Ovary (tissue), 10 donors: ENCODE measurements at places on chromosomes 1 and 21.

GRCh38 chr1:240004086-240004749, 87.5 kb upstream of the FMN2 start:
- no peak for DNase-seq

- DNase-seq = no peak
Observed at GRCh38 chr1:152003846-152004442, 10.3 kb upstream of the S100A10 start.

DNA sequence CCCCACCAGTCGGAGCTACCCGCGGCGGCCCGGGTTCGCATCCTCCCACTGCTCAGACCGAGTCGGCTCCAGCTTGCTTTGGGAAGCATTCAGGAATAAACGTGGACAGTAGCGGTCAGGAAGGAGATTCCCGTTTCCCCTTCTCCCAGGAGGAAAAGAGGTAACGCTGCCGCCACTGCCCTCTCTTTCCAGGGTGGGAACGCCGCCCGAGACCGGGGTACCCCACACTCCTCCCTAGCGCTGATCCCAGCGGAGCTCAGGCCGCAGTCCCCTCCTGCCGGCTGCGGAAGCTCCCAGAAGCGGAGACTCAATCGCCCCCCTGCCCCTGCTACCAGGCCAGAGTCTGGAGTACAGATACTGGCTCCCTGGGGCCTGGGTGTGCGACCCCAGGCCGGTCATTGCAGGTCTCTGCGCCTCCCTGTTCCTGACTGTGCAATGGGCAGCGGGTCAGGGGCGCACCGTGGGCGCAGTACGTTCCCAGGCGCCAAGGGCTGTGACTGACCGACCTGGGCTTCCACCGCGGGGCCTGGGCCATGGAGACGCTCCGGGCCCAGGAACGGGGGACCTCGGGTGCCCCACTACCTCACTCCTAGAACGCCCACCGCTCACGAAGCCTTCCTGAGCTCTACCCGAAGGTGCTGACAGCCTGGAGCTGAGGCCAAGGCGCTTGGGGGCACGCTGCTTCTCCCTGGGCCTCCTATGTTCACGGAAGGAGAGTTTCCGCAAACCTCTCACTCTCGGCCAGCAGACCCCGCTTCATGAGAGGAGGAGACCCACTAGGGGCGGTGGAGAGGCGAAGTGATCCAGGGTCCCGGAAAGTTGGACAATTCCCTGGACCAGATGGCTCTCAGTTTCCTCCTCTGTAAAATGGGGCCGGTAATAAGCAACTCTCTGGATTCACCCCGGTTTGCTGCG, 7.8 kb downstream of the DMRTA2 start:
- no peak for DNase-seq

DNA sequence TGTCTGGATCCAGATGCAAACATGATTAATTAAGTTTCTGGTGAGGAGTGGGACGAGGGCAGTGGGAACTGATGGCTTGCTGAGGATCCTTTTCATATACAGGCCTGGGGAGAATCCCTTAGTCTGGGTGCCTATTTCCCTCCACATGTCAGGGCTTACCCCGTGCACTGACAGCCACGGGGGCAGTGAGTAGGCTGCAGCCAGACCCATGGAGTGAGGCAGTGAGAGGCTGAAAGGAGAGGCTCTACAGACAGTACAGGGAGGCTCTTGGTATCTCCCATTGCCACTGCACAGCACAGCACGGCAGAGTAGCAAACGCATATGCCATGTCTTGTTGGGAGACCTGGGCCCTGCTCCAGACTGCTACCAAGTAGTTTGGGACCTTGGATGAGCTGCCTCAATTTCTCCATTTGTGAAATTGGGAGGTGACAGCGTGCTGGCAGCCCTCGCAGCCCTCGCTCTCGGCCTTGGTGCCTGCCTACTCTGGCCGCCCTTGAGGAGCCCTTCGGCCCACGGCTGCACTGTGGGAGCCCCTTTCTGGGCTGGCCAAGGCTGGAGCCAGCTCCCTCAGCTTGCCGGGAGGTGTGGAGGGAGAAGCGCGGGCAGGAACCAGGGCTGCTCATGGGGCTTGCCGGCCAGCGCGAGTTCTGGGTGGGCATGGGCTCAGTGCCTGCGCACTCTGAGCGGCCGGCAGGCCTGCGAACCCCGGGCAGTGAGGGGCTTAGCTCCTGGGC, 35.3 kb upstream of the HAO2 start:
- no peak for DNase-seq

GRCh38 chr21:42190486-42190863, 28.5 kb upstream of the ABCG1 start:
- no peak for DNase-seq

GRCh38 chr1:160844447-160845232, 18.0 kb downstream of the CD244 start:
- DNase-seq = no peak

GRCh38 chr21:35976481-35976880, 83.8 kb downstream of the SETD4 start:
- DNase-seq = no peak

- no peak for DNase-seq
Observed at GRCh38 chr1:18160290-18160942, 52.8 kb downstream of the IGSF21 start.

- no peak for DNase-seq
Observed at GRCh38 chr1:51313961-51314777, 16.2 kb downstream of the TTC39A start.

- no peak for DNase-seq
Observed at GRCh38 chr1:207581496-207582153, 63.3 kb upstream of the CR1L start.

DNA sequence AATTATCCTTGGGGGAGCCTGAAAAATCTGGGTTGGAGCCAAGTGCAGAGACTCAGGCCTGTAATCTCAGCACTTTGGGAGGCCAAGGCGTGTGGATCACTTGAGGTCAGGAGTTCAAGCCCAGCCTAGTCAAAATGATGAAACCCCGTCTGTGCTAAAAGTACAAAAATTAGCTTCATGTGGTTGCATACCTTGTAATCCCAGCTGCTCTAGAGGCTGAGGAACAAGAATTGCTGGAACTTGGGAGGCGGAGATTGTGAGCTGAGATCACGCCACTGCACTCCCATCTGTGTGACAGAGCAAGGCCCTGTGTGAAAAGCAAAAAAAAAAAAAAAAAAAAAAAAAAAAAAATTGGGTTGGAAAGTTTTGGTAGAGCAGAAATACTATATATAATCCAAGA, 1563.6 kb upstream of the PRMT6 start:
- no peak for DNase-seq
